ENCODE measurements at places on chromosomes 4 and X.

DNA sequence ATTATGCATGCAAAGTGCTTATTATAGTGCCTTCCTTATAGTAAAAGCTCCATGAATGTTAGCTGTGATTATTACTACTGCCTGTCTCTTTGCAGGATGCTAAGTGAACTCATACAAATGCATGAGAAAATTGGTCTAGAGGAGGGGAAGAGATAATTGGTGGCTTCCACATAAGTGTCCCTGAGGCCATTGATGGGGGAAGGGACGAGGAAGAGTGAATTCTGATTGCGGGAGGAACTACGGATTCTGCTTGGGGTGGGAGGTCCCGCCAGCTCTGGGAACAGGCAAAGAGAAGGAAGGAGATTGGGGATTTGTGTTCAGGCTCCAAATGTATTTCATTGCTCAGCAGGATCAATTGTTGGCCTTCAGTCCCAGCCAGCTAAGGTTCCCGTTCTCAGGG is 11.6 kb upstream of the ARHGAP36 start:
- DNase-seq, result no peak

DNA sequence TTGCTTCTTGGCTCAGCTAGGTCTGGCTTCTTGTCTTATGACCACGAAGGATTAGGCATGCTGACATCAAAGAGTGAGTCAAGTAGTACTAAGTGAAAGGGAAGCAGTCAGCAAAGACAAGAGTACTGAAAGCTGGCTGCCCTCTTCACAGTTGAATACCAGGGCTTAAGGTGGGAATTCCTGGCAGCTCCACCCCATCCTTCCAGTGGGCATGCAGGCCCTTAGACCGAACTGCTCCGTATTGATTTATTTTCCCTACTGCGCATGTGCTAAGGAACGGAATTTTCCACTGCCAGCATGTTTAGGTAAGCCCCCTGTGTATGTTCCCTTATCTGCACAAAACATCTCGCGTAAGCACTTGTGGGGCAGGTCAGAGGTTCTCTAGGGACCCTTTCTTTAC is 2320.1 kb downstream of the ARAP2 start:
- no peak for DNase-seq

DNA sequence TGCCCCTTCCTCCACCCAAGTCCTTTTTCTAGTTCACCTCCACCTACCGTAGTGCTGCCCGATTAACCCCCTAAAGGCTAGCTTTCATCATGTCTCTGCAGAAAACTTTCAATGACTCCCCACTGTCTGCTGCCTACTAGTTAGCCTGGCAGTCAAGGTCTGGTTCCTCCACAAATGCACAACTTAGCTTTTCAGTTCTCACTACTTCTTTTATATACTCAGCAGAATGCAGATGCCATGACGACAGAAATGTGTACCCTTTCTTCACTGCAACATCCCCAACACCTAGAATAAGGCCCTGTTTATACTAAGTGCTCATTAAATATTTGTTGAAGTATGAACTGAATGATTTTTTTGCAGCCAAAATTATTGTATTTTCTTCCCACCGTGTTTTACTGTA is 30.9 kb upstream of the RASGEF1B start:
- no peak for DNase-seq

DNA sequence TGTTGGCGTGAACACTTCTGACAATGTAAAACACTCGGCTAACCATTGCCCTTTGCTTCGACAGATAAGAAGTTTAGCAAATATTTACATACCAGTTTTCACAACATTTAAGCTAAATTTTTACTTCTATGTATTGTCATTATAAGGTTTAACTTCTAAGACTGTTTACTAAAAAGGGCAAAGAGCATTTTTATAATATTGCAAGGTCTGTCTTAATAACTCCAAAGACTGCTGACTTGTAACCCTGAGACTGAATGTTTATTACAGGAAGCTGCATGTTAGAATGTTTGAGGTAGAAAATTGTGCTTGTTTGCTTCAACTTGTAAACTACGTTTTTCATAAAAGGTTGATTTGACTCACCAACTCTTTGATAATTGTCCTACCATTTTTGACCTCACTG is 213.2 kb upstream of the RPS6KA3 start:
- DNase-seq, result no peak

DNA sequence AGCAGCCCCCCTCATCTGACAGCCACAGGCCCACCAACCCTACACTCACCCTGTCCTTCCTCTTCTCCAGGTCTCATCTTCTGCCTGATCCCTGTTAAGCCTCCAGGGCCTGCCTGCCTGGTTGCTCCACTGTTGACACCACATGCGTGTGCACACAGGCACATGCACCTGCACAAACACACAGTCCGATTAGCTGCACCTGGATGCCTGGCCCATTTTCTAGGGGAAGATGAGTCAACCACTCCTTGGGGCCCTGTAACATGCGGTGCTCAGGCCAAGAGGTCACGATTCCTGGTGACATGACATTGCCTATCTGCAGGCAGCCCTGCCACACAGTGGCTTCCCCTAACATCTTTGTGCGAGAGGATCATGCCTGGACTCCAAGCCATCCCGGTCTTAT is 498.4 kb downstream of the BCOR start:
- DNase-seq, result peak; percentile 50

All from SHP77 treated with DMSO at 0.1 percent for 48 hours (cell line).